ENCODE measurements at places on chromosomes 6 and 20.

- DNase-seq, result no peak
Measured at GRCh38 chr20:20699917-20700316, 12.5 kb downstream of the RALGAPA2 start.

DNA sequence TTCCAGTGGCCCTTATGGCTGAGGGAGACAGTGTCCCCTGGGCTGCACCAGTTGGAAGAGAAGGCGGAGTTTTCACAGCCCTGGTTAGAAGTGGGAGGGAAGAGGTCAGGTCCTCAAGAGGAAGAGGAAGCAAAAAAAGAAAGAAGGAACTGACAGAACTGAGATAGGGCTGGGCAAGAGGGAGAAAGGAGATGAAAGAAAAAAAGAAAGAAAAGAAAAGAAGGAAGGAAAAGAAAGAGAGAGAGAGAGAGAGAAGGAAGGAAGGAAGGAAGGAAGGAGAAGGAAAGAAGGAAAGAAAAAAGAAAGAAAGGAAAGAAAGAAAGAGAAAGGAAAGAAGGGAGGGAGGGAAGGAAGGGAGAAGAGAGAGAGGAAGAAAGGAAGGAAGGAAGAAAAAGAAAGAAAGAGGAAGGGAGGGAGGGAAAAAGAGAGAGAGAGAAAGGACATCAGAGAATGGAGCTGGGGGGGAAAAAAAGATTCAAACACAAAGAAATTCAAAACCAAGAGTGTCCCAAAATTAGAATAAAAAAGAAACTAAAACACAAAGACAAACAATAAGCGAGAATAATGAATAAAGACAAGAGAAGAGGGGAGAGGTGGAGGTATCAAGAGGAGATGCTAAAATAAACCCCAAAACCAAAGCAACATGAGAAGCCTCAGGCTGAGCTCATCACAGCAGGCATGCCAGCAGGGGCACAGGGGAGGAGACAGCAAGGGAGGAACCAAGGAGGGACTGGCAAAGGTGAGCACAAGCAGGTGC, 5.3 kb upstream of the FUCA2 start:
- DNase-seq, result no peak

GRCh38 chr6:119145111-119145510, 66.6 kb upstream of the FAM184A start:
- no peak for DNase-seq

GRCh38 chr6:13526727-13527670, 39.6 kb upstream of the GFOD1 start:
- DNase-seq, result peak; percentile 70

GRCh38 chr6:110097443-110097842, 82.0 kb downstream of the WASF1 start:
- DNase-seq, result no peak

All from sigmoid colon (tissue), 7 donors.